ENCODE measurements at places on chromosomes 3 and 15. TPM values are rescaled to one million over a fixed set of nuclear protein-coding genes. Genes with fewer than 3 reads are reported as not detected.

DNA sequence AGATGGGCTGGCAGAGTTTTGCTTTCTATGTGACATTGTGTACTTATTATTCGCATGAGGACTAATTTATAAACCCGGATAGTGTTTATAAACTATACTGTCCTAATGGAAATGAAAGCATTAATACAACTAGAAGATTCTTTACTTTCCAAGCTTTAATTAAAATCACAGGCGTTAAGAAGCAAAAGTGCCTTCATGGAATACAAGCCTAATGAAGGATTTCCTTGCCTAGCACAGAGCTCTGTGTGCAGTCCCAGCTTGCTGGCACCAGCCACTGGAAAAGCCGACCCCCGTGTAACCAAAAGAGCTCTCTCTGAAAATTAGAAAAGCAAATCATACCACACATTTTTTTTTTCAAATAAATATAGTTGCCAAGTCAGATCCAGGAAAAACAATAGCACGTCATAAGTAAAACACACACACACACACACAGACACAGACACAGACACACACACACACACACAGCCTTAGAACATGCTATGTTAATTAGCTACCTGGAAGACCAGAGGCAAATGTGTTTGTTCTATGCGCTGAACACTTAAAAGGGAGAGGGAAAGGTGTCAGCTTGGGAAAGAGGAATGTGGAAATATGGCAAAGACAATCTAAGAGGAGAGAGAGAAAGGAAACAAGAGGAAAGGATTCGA lies 1084.2 kb downstream of the TUSC7 start:
- H3K27ac ChIP-seq = no peak overlapping the region
- H3K36me3 ChIP-seq = no peaks in the 10 kb centered on the region
- H3K4me1 ChIP-seq = no peaks in the 10 kb centered on the region
- H3K27me3 ChIP-seq = no peaks in the 10 kb centered on the region
- H3K4me3 ChIP-seq = no peak overlapping the region

DNA sequence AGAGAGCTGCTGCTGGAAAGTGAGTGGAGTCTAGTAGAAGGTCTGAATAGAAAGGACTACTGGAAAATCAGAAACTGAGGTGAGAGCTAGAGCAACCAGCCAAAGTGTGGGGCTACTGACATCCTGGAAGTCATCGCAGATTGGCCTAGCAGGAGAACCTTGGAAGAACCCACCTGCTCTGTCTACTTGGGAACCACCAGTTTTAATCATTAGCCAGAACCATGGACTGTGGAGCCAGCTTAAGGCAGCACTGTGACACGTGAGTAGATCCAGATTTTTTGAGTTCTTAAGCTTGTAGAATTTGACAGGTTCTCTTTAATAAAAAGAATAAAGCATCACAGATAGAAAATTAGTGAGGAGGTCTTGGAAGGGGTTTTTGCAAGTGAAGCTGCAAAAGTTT lies 179.1 kb upstream of the PEX5L start:
- H3K27ac ChIP-seq = no peak overlapping the region
- DNase-seq = no peak
- H3K27me3 ChIP-seq = no peaks in the 10 kb centered on the region
- H3K36me3 ChIP-seq = no peaks in the 10 kb centered on the region
- no peaks in the 10 kb centered on the region for H3K4me1 ChIP-seq

DNA sequence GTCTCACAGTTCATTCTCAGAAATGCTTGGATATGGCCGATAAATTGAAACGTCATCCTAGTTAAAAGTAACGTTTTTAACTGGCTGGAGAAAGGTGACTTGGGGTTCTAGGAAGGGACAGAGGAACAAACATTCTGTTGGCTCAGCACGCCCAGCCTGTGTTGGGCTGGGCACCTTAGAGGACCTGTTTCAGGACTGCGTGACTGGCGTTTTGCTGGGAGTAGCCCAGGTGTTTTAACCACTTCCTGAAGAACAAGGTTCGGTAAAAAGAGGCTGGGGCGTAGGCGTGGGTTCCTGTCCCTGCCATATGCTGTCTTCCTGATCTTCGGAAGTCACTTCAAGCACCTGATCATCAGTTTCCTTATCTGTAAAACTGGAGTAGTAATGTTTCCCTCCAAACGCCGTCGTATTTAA lies 1.1 kb upstream of the TLNRD1 start:
- H3K4me3 ChIP-seq = peak overlapping the region; percentile 73
- H3K27ac ChIP-seq = peak overlapping the region; percentile 98
- peaks cover 62% of the 10 kb centered on the region for H3K4me1 ChIP-seq
- DNase-seq = no peak
- peaks cover 7% of the 10 kb centered on the region for H3K36me3 ChIP-seq

- no peak overlapping the region for H3K27ac ChIP-seq
- no peak for DNase-seq
- H3K4me1 ChIP-seq = no peaks in the 10 kb centered on the region
- no peak overlapping the region for H3K4me3 ChIP-seq
- no peaks in the 10 kb centered on the region for H3K27me3 ChIP-seq
- H3K36me3 ChIP-seq = no peaks in the 10 kb centered on the region
These were observed 107.3 kb upstream of the TRIM42 start for GRCh38 chr3:140570602-140571001.

GRCh38 chr3:151584566-151584965 lies 123.7 kb upstream of the IGSF10 start:
- no peak overlapping the region for H3K27ac ChIP-seq
- no peak overlapping the region for H3K4me3 ChIP-seq
- DNase-seq = no peak
- no peaks in the 10 kb centered on the region for H3K36me3 ChIP-seq
- no peaks in the 10 kb centered on the region for H3K4me1 ChIP-seq

GRCh38 chr3:111241960-111242359 lies 170.3 kb downstream of the NECTIN3 start:
- H3K27ac ChIP-seq = no peak overlapping the region
- no peak for DNase-seq
- no peaks in the 10 kb centered on the region for H3K4me1 ChIP-seq
- no peak overlapping the region for H3K4me3 ChIP-seq
- no peaks in the 10 kb centered on the region for H3K36me3 ChIP-seq
- H3K27me3 ChIP-seq = no peaks in the 10 kb centered on the region

- H3K4me1 ChIP-seq = no peaks in the 10 kb centered on the region
- H3K27ac ChIP-seq = no peak overlapping the region
- no peak for DNase-seq
- H3K27me3 ChIP-seq = no peaks in the 10 kb centered on the region
- H3K4me3 ChIP-seq = no peak overlapping the region
These were observed 107.6 kb downstream of the PIK3CB start for GRCh38 chr3:138726946-138727730.

- no peaks in the 10 kb centered on the region for H3K27me3 ChIP-seq
- H3K4me1 ChIP-seq = no peaks in the 10 kb centered on the region
- no peak overlapping the region for H3K27ac ChIP-seq
- no peak overlapping the region for H3K4me3 ChIP-seq
- H3K36me3 ChIP-seq = no peaks in the 10 kb centered on the region
- no peak for DNase-seq
These were observed 124.4 kb downstream of the PDZRN3 start for GRCh38 chr3:73500321-73500720.

DNA sequence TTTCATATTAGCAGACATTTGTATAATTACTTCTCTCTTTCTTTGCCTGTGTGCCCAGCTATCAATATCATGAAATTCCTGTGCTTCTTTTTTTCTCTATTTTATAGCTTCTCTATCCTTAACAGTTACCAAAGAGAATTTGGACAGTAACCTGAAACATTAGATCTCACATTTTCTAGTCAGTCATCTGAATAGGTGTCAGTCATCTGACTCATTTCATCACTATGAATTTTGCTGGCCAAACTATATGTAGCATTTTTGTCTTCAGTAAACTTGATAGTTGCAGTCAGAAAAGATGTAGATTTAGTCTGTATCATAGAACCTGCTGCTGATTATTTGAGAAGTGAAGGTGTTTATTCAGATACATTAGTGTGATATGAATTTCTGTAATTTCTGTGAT lies 52.6 kb downstream of the HMG20A start:
- H3K36me3 ChIP-seq = peaks cover 22% of the 10 kb centered on the region
- H3K27ac ChIP-seq = no peak overlapping the region
- DNase-seq = no peak
- H3K4me3 ChIP-seq = no peak overlapping the region
- no peaks in the 10 kb centered on the region for H3K4me1 ChIP-seq
- H3K27me3 ChIP-seq = no peaks in the 10 kb centered on the region

DNA sequence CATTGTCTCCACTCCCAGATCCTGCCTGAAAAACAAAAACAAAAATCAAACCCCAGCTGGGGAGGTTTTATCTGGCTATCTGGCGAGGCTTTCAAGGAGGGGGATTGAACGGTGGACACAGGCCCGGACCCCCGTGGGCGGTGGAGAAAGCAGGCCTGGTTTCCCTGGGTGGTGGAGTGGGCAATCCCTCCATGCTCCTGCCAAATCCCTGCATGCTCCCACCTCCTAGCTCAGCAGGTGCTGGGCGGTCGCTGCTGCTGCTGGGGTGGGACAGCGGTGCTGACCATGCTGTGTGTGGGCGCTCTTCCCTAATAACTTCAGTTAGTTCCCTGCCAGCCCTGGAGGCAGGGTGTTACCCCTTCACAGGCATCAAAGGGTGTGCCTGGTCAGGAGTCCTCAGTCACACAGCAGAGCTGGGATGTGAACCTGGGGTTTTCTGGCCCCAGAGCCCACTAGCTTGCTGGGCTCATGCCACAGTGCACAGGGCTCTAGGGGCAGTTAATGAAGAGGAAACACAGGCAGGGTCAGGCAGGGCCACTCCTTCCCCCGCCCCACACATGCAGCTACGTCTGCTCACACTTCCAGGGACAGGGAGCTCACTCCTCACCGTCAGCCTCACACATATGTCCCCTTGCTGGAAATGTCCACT lies 15.9 kb upstream of the PLXND1 start:
- H3K27me3 ChIP-seq = no peaks in the 10 kb centered on the region
- no peaks in the 10 kb centered on the region for H3K36me3 ChIP-seq
- H3K4me3 ChIP-seq = no peak overlapping the region
- H3K4me1 ChIP-seq = peaks cover 30% of the 10 kb centered on the region

DNA sequence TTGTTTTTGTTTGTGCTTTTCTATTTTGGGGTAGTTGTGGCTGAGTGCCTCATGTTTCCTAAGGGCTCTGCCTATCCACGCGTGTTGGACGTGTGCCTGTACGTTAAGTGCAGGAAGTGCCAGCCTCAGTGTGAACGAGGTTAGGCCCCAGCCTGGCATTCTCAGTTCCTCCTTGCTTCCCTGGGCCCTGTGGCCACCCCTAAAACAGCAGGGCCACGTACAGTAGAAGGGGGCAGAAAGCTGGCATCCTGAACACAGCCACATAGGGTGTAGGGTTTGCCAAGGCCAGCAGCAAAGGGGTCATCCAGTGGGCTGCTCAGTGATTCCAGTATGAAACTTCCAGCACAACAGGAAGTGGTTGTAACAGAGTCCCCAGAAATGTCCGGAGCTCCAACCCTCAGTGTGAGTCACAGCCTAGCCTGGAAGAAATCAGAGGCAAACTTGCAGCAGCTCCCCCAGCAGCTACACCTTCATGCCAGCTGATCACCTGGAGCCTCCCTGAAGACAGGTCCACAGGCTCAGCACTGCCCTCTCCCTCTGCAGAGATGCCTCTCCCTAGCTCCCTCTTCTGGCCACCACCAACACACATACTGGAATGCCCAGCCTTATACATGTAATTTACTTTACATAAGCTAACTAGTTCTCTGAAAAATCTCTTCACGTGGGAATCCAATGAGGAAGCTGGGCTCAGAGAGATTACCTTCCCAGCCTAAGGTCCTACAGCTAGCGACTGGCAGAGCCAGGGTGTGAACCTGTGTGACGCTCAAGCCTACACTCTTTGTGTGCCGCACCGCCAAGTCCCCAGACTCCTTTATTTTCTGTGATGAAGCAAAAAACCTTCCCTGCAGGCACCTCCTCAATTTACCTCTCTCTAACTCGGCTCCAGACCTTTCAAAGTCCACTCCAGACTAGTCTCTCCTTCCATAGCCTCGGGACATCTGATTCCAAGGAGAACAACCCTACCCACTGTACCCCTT lies 26.6 kb downstream of the ILDR1 start:
- no peaks in the 10 kb centered on the region for H3K36me3 ChIP-seq
- H3K4me3 ChIP-seq = no peak overlapping the region
- peak overlapping the region; percentile 58 for H3K27ac ChIP-seq
- H3K27me3 ChIP-seq = no peaks in the 10 kb centered on the region
- no peaks in the 10 kb centered on the region for H3K4me1 ChIP-seq
- peak; percentile 10 for DNase-seq

GRCh38 chr3:119751423-119751822 lies 30.5 kb upstream of the NR1I2 start:
- H3K4me1 ChIP-seq = no peaks in the 10 kb centered on the region
- H3K36me3 ChIP-seq = no peaks in the 10 kb centered on the region
- no peaks in the 10 kb centered on the region for H3K27me3 ChIP-seq

The LRRC2 gene
- not detected for total RNA-seq

The XCR1 gene
- total RNA-seq = 0.19 TPM

The CRBN gene
- total RNA-seq = 59.6 TPM

The TIPARP gene
- total RNA-seq = 28.0 TPM

The TRPM1 gene
- total RNA-seq = not detected

The TRANK1 gene
- 2.5 TPM for total RNA-seq

The CDHR4 gene
- not detected for total RNA-seq

The CCRL2 gene
- not detected for total RNA-seq

The TAGLN3 gene
- total RNA-seq = not detected

The EPHA3 gene
- 0.38 TPM for total RNA-seq

The LRTM1 gene
- not detected for total RNA-seq
